ENCODE measurements at places on chromosomes 16 and 17.
A peak's percentile ranks its signal among the peaks of the same experiment; 100 is the strongest.

GRCh38 chr17:79042421-79043190 lies 18.6 kb downstream of the C1QTNF1 start:
- DNase-seq: peak; percentile 74

- no peak for DNase-seq
Observed at GRCh38 chr16:64997121-64997520, 124.7 kb downstream of the CDH11 start.

GRCh38 chr17:71580220-71580619 lies 540.6 kb upstream of the SOX9 start:
- no peak for DNase-seq

DNA sequence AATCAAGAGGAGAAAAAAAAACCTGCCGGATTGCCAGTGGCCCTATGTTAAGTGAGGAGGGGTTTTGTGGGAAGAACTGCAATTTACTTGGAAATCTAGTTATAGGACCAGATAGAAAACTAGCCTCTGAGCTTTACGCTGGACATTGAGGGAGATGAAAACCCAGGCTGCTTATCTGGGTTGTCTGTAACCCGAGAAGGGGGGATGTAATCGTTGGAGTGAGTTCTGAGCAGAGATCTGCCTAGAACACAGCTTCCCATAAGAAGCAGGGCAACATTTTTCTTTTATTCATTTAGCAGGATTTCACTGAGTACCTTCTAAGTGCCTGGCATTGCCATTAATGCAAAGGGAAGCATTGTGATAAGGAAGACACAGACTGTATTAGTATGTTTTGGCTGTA lies 70.6 kb downstream of the KATNIP start:
- DNase-seq: no peak

DNA sequence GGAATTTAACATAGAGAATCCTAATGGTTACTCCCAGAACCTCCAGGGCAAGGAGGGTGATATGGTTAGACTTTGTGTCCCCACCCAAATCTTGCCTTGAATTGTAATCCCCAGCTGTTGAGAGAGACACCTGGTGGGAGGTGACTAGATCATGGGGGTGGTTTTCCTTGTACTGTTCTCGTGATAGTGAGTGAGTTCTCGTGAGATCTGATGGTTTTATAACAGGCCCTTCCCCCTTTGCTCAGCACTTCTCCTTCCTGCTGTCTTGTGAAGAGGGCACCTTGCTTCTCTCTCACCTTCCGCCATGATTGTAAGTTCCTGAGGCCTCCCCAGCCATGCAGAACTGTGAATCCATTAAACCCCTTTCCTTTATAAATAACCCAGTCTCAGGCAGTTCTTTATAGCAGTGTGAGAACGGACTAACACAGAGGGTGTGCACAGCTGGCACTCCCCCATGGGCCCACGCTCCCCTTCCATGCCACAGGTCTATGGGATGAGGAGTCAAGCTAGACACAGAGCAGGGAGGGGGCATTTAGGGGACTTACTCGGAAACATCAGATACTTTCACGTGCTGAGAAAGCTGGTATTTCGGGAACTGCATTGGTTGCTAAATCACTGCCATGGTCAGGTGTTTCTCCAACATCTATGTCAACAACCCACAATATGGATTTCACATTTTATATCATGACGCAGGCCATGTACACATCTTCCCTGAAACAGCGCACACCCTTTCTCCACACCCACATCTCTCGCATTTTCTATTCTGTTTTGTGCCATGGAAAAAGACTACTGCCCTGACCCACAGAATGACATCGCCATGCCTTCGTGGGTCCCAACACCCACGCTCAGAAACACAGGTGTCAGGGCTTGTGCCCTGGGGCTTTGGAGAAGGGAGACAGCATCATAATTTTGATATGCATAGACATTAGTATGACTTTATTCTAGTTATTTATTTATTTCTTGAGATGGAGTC lies 199.1 kb upstream of the GSE1 start:
- no peak for DNase-seq

DNA sequence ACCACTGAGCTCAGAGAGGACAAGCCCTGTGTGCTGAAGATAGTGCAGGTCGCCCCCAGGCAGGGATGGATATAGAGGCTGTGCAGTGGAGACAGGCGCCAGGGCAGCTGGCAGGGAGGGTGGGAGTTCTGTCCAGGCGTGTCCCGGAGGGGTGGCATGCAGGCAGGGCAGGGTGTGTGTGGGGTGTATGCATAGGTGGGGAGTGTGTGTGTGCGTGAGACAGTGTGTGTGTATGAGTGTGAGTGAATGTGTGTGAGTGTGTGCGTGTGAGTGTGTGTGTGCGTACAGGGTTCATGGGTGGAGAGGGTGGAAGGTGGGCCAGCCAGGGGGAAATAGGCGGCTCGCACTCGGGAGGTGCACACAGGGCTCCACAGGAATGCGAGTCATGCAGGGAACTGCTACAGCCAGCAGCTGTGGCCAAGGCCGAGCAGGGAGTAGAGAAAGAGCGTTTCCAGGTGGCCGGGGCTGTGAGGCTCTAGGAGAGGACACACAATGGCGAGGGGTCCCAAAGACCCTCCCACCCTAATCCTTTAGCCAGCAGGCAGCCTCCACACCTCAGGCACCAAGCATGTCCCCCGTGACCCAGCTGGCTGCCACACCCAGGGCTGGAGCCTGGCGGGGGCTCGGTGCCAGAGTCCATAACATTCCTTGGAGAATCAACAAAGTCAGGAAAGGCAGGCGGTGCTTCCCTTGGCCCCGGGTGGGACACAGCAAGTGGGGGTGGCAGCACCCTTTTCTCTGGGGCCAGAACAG lies 4.6 kb downstream of the PLCD3 start:
- DNase-seq: no peak

GRCh38 chr17:73232587-73233373 lies 28.9 kb downstream of the CPSF4L start:
- peak; percentile 39 for DNase-seq

GRCh38 chr16:50377001-50377400 lies 8.2 kb upstream of the BRD7 start:
- DNase-seq: no peak

GRCh38 chr17:39952680-39953470 lies 9.9 kb upstream of the GSDMA start:
- peak; percentile 87 for DNase-seq

DNA sequence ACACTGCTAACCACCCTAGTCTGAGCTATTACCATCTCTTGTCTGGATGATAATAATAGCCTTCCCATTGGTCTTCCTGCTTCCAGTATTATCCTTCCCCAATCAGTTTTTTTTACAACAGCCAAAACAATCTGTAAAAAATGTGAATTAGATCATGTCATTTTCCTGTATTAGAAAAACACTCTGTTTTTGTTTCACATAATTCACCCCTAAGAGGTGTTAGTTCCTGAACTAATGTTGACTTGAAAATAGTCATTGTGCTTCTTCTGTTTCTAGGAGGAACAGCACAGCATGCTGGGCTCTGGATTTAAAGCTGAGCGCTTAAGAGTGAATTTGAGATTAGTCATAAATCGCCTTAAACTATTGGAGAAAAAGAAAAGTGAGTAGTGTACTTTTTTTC lies 20.0 kb downstream of the IST1 start:
- DNase-seq: no peak

- DNase-seq: no peak
Observed at GRCh38 chr16:20870122-20870820, 29.9 kb downstream of the DCUN1D3 start.

DNA sequence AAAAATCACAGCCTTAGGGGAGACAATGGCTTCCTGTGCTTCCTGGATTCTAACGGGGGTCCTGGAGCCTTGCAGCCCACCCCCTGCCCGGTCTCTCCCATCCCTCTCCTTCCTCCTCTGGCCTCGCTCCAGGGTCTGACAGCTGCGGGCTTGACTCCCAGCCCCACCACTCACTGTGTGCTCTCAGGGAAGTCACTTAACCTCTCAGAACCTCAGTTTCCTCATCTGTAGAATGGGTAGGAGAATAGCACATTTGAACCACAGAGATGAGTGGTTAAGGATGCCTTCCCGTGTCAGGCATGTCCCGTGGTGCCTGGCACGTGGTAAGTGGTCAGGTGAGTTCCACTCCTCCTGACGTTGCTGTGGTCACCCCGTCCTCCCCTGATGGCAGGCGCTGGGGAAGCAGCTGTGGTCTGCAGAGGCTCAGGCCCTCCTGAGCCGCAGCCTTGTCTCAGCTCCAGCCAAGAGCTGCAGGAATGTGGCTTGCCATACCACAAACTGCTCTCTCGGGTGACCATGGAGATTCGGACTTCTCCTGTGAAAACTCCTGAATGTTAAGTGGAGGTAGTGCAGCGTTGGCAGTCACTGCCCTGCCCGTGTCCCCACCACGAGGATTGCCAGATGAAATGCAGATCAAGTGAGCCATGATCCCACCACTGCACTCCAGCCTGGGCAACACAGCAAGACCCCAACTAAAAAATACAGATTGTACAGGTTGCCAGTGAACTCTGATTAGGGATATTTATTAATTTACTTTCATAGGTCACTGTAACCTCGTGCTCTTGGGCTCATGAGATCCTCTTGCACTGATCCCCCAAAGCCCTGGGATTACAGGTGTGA lies 85.7 kb downstream of the NT5M start:
- DNase-seq: no peak

DNA sequence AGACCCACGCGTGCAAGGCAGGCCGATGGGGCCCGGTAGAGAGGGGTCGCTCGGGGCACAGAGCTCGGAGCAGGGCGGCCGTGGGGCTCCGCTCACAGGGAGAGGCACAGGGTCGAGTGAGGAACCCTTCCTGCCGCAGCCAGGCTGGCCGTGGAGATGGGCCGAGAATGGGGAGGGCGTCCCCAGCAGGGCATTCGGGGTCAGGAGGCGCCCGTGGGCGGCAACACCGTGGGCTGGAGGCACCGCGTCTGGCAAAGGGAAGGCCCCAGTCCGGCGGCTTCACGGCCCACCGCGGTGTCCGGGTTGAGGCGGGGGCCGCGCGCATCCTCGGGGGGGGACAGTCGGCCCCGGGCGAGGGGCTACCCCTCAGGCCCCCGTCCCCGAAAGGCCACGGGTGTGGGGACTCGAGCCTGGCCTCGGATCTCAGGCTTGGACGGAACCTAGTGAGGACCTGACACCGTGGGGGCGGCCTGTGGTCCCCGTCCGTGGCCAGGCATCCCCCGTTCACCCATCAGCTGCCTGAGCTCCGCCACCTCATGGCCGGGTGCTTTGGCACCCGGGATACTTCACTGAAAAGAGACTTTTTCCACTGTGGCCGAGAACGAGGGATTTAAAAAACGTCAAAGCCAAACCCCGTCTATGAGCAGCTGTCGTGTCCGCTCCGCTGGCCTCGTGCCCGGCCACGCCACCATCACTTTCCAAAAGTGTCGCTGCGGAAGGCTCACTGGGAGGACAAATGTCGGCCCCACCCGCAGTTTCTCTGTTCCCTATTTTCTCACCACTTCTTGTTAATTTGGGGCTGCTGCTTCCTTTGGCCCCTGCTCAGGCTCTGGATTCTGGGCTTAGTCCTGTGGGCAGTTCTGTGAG lies 73.6 kb downstream of the METRNL start:
- DNase-seq: no peak

DNA sequence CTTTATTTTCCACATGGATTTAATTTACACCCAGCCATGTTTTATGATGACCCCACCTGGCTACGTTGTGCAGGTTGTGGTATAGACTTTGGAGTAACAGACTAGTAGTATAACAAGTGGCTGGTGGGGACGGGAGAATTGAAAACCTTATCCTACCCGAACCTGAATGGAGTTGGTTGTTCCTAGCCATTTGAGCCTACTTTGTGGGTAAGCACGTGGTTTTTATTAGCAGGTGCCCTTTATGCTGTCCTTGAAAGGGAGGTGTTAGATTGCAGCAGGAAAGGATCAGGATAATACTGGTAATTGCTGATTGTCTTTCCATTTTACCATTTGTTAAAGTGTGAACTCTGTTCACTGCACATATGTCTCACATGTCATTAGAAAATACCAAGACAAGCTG lies 31.9 kb upstream of the PHAF1 start:
- DNase-seq: no peak

DNA sequence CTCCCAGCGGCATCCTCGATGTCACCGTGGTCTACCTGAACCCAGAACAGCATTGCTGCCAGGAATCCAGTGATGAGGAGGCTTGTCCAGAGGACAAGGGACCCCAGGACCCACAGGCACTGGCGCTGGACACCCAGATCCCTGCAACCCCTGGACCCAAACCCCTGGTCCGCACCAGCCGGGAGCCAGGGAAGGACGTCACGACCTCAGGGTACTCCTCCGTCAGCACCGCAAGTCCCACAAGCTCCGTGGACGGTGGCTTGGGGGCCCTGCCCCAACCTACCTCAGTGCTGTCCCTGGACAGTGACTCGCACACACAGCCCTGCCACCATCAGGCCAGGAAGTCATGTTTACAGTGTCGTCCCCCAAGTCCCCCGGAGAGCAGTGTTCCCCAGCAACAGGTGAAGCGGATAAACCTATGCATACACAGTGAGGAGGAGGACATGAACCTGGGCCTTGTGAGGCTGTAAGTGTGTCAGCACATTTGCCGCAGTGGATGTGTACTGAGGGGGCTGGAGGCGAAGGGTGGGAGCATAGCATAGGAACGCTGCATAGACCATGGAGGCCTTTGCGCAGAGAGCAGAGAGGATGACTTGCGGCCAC lies 3.3 kb upstream of the TEDC2 start:
- DNase-seq: no peak

DNA sequence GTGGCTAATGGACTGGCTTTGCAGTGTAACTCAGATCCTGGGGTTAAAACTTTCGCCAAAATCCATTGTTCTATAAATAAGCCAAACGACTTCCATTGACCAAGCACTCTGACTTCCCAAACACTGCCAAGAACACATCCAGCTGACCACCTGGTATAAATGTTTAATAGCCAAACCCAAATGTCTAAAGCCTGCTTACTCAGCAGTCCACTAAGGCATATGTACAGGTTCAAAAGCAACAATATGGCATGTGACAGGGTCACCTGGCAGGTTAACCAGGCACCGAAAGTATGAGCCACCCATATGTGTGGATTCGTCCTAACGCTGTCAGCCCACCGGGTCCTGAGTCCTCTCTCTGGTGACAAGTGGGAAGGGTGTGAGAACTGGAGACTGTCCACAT lies 2.1 kb downstream of the CSNK1D start:
- no peak for DNase-seq

DNA sequence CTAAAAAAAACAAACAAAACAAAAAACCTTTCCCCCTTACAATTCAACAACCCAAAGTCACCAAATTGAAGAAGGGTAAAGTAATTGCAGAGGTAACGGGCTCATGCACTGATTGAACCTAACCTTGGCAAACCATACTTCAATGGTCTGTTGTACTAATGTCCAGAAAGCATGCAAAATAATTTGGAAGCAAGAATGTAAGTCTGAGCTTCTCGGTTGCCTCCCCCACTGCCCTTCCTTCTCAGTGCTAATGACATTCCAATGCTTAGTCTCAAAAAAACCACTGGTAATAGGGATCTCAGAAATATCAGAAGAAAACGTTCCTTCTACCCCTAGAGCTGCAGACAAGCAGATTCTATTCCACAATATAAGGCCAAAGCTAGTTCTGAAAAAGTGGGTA lies 15.8 kb downstream of the KRABD2 start:
- DNase-seq: no peak

- peak; percentile 83 for DNase-seq
Observed at GRCh38 chr17:28743243-28744103, at the start of gene TRAF4. TSS of gene TRAF4 (plus strand) at chr17:28744011. CDS start at chr17:28744113, 102 bp downstream.

- DNase-seq: no peak
Observed at GRCh38 chr17:6231886-6232731, 161.9 kb downstream of the WSCD1 start.

GRCh38 chr17:8014558-8014850 lies 12.1 kb downstream of the GUCY2D start:
- no peak for DNase-seq
